ENCODE measurements at places on chromosomes 4 and X.

DNA sequence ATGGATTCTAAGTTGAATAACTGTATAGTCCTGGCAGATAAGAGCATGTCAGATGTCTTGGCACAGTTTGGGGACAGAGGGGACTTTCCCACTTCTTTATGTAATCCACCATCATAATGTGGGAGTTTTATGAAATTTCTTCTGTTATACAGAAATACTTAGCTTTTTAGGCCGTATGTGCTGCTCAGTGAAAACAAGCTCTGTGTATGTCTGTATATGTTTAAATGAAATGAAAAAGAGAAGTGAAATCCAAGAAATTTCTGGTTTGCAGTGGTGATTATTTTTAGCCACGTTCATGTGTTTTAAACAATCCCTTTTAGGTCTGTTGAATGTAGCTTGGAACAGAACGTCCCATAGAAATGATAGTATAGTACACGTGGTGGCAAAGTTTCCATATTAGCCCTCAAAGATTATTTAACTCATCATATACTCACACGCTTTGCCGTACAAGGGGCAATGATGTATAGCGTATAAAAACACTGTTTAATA lies 41.0 kb downstream of the GAB1 start:
- DNase-seq = no peak

- no peak for DNase-seq
These were observed 986 bp downstream of the MTMR8 start for GRCh38 chrX:64394059-64394873.

GRCh38 chr4:39533541-39533940 lies 6.3 kb upstream of the UGDH start:
- no peak for DNase-seq

GRCh38 chr4:97978791-97979488 lies 164.3 kb downstream of the STPG2 start:
- DNase-seq = no peak

GRCh38 chrX:51332188-51332942 lies at the start of gene NUDT10:
Gene NUDT10 (plus strand): TSS chrX:51332822. CDS start chrX:51332966, 144 bp downstream.
- DNase-seq = no peak

GRCh38 chrX:34503119-34503518 lies 154.0 kb downstream of the TMEM47 start:
- no peak for DNase-seq

DNA sequence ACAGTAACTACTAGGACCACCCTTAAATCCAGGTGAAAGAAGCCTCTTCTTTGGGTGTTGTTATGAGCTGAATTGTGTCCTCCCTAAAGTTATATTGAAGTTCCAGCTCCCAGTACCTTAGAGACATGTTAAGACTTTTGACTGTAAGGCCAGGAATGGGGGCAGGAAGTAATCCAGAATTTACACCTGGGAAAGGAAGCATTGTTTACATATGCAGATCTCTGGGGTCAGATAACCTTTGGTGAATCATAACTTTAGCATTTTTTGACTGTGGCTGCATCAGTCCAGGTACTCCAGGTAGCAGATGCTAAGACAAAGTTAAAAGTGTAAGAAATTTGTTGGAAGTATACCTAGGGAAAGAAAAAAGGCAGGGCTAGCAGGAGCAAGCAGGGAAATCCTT lies 104.9 kb upstream of the CENPE start:
- no peak for DNase-seq

GRCh38 chrX:121598356-121598755 lies 550.9 kb downstream of the GLUD2 start:
- no peak for DNase-seq

GRCh38 chr4:168511780-168512489 lies 15.1 kb downstream of the PALLD start:
- DNase-seq = peak; percentile 31

- DNase-seq = no peak
These were observed 18.7 kb upstream of the GPR34 start for GRCh38 chrX:41670112-41670511.

GRCh38 chrX:105191878-105192277 lies 28.6 kb downstream of the TEX13A start:
- no peak for DNase-seq

DNA sequence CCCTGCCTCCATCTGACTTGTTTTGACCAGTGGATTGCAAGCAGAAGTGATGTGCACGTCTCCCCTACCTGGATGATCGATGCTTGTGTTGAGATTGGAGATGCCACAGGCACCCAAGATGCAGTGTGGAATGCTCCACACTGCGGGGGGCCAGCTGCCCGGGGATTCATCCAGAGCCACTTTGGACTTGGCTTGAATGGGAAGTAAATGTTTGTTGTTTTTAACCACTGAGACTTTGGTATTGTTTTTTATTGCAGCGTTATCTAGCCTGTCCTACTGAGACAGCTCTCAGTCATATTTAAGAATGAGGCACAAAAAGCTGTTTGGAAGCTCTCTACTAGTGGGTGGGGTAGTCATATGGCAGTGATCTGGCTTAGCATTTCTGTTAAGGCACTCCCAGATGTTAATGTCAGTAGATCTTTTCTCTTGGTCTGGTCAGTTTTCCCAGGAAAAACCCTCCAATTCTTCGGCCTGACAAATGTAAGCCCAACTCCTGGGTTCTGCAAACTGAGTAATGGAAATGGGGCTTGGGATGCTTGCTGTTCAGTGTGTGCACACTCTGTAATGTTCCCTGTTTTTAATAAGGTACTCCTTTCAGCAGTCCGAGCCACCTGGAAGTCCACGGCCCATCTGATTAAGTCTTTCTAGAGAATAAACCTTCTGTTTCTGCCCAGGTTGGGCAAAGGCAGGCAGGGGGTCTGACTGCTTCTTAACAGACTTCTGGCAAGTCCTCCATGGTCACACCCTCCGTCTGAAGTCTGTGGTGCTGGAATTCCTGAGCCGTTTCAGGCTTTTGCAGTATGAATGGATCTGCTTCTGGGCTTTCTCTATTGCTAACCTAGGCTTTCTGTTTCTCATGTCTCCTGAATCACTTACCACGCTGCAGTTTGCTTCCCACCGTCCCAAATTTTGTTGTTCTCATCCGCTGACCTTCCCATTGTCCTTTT lies 74.8 kb downstream of the WWC2 start:
- no peak for DNase-seq

DNA sequence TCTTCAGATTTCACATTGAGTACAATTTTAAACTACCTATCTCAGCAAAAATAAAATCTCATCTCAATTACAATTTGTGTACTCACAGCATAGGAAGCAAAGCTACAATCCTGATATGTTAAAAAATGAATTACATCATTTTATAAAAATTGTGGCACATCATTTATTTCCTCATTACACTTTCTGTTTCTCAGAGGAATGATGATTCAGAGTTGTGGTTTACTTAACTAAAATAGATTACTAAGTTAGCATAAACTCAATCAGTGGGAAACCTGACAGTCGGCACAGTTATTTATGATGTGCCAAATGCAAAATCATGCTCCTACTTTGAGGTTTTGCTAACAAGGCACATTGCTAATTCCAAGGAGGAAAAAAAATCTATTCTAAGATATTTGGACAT lies 325.0 kb downstream of the FBXO8 start:
- no peak for DNase-seq

GRCh38 chrX:129997086-129997485 lies 14.7 kb downstream of the BCORL1 start:
- DNase-seq = no peak

GRCh38 chr4:38011511-38012162 lies 51.4 kb downstream of the PTTG2 start:
- DNase-seq = no peak
